ENCODE measurements at places on chromosomes 11 and 22.

- DNase-seq, result no peak
Observed at GRCh38 chr11:34830648-34831047, 85.5 kb downstream of the APIP start.

- DNase-seq, result no peak
Observed at GRCh38 chr11:120969993-120970392, 53.9 kb upstream of the TBCEL start.

- no peak for DNase-seq
Observed at GRCh38 chr11:94400839-94401772, at the start of gene GPR83. Gene GPR83 (minus strand): TSS chr11:94401419. CDS start chr11:94401247, 172 bp downstream.

DNA sequence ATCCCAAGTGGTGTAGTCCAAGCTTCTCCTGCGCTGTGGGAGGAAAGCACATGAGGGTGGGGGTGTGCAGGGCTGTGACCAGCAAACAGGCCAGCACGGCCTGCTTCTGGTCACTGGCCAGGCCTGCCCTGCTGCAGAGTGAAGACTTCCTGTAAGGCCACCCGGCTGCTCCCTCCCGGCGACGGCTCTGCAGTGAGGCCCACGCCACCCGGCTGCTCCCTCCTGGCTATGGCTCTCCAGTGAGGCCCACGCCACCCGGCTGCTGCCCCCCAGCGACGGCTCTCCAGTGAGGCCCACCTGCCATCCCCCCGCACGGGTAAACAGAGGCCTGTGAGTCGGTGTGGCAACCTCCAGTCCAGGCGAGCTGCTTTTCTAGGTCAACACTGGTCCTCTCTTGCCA, 31.4 kb upstream of the BRSK2 start:
- DNase-seq, result no peak

GRCh38 chr11:13315517-13316432, 38.2 kb downstream of the BMAL1 start:
- no peak for DNase-seq
